ENCODE measurements at places on chromosomes 11 and 22.

DNA sequence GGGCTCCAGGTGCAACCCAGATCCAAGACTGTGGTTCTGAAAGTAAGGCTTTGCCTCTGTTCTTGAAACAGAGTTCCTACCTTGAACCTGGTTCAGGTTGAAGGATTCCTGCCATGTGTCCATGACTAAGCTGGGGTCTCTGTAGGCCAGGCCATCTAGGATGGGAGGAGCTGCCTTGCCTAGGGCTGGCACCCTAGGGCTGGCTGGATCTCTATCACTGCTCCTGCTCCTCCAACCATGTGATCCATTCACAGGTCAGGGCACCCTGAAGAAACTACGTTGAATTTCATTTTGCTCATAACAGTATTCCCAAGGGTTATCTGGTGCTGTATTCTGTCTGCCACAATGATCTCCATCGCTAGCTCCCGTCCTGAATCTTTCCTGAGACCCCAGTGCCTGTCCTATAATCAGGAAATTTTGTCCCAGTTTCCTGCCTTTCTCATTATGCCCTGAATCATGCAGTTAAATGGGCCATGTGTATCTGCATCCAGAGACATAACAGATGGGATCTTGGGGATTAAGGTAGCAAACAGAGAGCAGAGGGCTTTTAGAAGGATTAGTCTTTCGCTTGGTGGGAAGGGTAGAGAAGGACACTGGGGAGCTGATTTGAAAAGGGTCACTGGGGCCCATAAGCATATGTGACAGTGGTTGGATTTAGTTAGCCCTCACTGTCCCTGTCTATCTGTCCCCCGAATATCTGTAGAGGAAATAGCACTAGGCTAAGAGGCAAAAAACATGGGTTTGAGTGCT, 98.2 kb upstream of the MTMR2 start:
- no peak for DNase-seq

GRCh38 chr11:60970369-60970774, 1.1 kb upstream of the CD6 start:
- DNase-seq, result no peak

- no peak for DNase-seq
Observed at GRCh38 chr22:30327864-30328345, 1.2 kb upstream of the TBC1D10A start.

DNA sequence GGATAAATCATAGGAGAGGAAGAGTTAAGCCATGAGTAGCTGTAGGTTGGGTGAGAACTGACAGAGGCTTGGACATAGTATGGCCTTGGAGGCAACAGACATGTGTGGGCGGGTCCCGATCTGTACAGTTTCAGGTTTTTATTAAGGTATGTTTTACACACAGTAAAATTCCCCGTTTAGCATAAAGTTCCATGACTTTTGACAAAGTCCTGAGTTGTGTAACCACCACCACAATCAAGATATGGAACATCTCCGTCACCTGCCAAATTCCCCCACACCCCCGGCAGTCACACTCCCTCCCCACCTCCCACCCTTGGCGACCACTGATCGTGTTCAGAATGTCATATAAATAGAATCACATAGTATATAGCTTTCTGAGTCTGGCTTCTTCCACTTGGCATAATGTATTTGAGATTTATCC, 68.1 kb downstream of the GRIK4 start:
- no peak for DNase-seq

Data from iPS DF 19.7 (cell line).